ENCODE measurements at places on chromosomes 3 and 15.

DNA sequence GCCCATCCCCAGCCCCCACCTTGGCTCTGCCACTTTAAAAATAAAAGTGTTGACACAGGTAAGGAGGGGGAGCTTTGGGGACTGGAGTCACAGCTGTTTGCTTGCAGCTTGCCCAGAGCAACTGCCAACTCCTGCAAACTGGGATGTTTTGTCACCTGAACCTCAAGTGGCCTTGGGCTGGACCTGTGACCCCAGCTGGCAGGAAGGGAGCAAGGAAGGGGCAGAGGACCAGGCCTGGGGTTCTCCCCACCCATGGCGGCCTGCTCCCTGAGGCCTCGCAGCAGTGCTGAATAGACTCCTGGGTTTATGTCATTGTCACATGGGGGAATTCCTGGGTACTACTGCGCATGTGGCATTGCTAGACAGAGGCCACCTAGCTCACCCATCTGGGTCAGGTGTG is 246.9 kb upstream of the TLE3 start:
- no peak for DNase-seq

- no peak for DNase-seq
Observed at GRCh38 chr3:151301787-151302186, 14.8 kb downstream of the GPR87 start.

GRCh38 chr3:109369510-109369909 is 32.2 kb upstream of the DPPA4 start:
- DNase-seq = no peak

DNA sequence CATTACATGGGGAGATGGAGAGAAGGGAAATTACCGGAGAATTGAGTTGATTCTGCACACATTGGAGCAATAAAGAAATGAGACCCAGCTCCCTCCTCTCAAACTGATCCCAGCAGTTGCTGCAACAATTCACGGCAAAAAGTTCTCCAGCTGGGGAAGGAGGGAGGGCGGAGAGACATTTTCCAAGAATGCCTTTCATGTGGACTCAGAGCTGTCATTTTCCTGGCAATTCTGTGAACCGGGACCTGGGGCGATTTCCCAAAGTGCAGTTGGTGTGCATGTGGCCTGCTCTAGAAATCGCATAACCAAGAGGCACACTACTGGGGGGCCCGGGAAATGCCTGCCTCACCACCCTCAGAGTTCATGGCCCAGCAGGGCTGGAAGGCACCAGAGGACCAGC is 48.7 kb upstream of the IREB2 start:
- DNase-seq = no peak

- no peak for DNase-seq
Observed at GRCh38 chr15:69712991-69713390, 260.4 kb downstream of the RPLP1 start.

GRCh38 chr3:182364323-182364722 is 429.0 kb upstream of the ATP11B start:
- DNase-seq = no peak

DNA sequence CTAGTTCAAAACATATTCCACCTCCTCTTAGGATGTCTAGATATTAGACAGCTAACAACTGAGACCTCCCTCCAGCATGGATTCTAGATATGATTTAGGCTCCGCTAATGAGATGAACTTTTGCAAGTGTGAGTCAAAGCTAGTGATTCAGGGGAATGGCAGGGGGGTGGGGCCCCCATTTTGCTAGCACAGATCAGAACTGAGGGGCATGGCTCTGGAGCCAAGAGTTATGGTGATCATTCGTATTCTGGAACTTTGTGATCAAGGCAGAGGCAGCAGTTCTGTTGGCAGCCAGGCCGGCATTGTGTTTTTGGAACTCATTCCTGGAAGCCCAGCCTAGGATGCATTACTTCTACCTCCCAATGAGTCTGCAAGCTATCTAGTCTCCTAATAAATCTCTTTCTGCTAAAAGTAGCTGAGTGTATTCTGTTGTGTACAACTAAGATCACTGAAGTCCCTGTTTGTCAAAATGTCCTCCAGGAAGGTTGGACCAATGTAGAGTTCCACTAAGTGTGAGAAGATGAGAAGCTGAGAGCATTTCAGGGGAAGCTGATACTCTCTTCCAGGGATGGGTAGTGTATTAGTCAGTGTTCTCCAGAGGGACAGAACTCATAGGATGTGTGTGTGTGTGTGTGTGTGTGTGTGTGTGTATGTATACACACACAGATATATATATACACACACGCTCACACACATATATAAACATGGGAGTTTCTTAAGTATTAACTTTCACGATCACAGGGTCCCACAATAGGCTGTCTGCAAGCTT is 312.7 kb downstream of the TLE3 start:
- no peak for DNase-seq

DNA sequence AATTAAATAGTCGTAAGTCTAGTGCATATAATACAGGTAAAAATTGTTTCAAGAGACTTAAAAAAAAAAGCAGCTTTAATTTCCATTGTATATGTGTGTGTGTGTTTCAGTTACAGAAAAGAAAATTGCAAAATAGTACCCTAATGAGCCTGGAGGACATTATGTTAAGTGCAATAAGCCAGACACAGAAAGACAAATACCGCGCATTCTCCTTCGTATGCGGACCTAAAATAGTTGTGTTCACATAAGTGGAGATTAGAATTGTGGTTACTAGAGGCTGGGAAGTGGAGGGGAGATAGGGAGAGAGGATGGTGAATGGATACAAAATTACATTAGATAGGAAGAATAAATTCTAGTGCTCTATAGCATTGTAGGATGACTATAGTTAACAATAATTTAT is 3.6 kb downstream of the MESD start:
- no peak for DNase-seq

DNA sequence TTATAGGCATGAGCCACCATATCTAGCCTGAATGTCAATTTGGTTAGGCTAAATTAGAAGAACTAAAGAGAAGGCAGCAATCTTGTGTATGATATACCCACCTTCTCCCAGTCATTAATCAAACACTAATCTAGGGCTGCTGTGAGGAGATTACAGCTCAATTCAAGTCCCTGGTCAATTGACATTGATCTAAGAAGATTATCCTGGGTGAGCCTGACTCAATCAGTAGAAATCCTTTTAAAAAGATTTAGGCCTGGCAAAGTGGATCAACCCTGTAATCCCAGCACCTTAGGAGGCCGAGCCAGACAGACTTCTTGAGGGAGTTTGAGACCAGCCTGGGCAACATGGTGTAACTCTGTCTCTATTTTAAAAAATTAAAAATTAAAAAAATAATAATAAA is 2.5 kb upstream of the DNAH12 start:
- DNase-seq = no peak

GRCh38 chr15:51575775-51576174 is 46.8 kb downstream of the DMXL2 start:
- no peak for DNase-seq

GRCh38 chr15:99980752-99981151 is 247.5 kb upstream of the LYSMD4 start:
- DNase-seq = no peak

- no peak for DNase-seq
Observed at GRCh38 chr3:18016366-18016765, 273.9 kb upstream of the TBC1D5 start.

- DNase-seq = no peak
Observed at GRCh38 chr15:36814708-36815107, 235.3 kb downstream of the CDIN1 start.

GRCh38 chr3:126536126-126536525 is 12.2 kb downstream of the CHST13 start:
- DNase-seq = no peak

- DNase-seq = no peak
Observed at GRCh38 chr3:120040813-120041377, 53.4 kb downstream of the GSK3B start.
